Renal pelvis (tissue), 12 donors: ENCODE measurements at places on chromosomes 11 and 22. TPM values are rescaled to one million over a fixed set of nuclear protein-coding genes. Genes with fewer than 3 reads are reported as not detected.

Gene MMP12
- polyA plus RNA-seq: 4.7 TPM

- DNase-seq: no peak
These were observed 39.9 kb downstream of the MAML2 start for GRCh38 chr11:96303064-96303463.

Gene NPAS4
- 0.13 TPM for polyA plus RNA-seq

- DNase-seq: no peak
These were observed 19.2 kb downstream of the NTM start for GRCh38 chr11:131389582-131389981.

Gene FIBP
- 95.6 TPM for polyA plus RNA-seq

DNA sequence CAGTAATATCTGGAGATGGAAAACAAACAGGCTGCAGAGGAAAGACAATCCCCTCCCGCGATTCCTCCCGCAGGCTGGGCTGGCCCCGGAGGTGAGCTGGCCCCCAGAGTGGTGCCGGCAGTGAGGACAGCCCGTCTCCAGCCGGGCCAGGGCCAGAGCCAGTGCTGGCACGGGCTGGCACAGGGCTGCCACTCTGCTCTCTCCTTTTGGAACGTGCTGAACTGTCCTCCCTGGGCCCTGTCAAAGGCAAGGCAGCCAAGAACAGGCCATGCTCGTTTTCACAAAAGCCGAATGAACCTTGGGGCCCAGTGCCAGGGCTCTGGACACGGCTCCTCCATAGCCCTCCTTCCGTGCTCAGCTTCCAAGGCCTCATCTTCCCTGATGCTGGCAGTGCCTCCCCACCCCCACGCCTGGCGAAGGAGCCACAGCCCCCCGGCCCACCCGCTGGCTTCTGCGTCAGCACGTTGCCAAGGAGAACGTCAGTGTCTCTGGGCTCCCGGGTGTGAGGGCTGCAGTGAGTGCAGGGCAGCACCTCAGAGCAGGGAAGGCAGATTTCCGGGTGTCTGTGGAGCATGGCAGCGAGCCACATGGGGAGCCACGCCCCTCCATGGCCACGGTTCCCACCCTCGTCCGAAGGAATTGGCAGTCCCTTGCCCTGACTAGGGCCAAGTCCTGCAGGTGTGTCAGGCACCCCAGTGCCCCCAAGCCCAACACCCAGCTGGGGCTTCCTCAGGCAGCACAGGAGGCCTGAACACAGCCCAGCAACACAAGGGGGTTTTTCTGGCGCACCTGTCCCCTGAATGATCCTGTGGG, 28.6 kb downstream of the GNAZ start:
- no peak for DNase-seq

DNA sequence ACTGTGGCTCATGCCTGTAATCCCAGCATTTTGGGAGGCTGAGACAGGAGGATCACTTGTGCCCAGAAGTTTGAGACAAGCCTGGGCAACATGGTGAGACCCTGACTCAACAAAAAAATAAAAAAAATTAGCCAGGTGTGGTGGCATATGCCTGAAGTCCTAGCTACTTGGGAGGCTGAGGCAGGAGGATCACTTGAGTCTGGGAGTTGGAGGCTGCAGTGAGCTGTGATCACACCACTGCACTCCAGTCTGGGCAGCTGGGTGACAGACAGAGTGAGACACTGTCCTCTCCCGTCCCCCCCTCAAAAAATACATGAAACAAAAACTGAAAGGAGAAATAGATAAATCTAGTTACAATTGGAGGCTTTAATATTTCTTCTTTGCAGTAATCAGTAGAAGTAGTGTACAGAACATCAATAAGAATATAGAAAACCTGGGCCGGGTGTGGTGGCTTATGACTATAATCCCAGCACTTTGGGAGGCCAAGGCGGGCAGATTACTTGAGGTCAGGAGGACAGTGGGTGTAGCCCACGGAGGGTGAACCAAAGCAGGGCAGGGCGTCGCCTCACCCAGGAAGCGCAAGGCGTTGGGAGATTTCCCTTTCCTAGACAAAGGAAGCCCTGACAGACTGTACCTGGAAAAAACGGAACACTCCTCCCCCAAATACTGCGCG, 19.6 kb upstream of the DLAT start:
- no peak for DNase-seq

Gene RIMBP3C
- polyA plus RNA-seq: 0.37 TPM
